H7 (cell line): ENCODE measurements at places on chromosomes 4 and X. TPM values are rescaled to one million over a fixed set of nuclear protein-coding genes. Genes with fewer than 3 reads are reported as not detected.

The SYP gene
- 1.7 and 1.9 TPM in 2 replicates for total RNA-seq

The CYLC1 gene
- not detected in 2 replicates for total RNA-seq

- no peak for DNase-seq
Measured at GRCh38 chr4:146132445-146132844, 43.1 kb upstream of the LSM6 start.

DNA sequence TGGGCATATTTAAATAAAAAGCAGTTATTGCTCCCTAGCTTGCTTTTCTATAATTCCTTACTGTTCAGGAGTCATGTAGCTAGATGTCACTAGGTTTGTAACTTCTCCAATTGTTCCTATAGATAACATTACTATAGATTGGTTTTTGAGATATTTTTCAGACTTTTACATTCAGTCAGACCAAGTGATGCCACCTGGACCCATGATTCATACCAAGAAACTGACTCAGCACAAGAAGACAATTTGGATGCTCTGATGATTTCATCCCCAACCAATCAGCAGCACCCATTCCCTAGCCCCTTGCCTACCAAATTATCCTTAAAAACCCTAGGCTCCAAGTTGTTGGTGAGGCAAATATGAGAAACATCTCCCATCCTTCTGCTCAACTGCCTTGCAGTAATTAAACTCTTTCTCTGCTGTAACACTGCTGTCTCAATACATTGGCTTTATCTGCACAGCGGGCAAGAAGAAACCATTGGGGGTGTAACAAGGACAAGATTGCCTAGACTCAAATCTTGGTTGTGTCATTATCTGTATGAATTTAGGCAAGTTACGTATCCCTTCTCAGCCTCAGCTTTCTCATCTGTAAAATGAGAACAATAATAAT is 11.8 kb upstream of the NEIL3 start:
- DNase-seq, result no peak

DNA sequence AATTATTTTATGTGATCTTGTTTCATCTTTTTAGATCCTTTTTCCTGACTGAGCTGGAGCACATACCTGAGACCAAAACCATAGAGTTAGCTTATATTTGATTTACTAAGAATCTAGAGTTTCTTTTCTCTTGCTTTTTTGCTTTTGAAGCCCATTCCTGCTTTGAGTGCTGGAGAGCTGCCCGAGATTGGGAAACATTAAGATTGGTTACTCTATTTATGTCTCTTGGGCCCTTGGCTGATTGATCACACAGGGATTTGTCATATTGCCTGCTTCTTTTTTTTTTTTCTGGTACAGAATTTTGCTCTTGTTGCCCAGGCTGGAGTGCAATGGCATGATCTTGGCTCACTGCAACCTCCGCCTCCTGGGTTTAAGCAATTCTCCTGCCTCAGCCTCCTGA is 73.9 kb downstream of the REPS2 start:
- no peak for DNase-seq

DNA sequence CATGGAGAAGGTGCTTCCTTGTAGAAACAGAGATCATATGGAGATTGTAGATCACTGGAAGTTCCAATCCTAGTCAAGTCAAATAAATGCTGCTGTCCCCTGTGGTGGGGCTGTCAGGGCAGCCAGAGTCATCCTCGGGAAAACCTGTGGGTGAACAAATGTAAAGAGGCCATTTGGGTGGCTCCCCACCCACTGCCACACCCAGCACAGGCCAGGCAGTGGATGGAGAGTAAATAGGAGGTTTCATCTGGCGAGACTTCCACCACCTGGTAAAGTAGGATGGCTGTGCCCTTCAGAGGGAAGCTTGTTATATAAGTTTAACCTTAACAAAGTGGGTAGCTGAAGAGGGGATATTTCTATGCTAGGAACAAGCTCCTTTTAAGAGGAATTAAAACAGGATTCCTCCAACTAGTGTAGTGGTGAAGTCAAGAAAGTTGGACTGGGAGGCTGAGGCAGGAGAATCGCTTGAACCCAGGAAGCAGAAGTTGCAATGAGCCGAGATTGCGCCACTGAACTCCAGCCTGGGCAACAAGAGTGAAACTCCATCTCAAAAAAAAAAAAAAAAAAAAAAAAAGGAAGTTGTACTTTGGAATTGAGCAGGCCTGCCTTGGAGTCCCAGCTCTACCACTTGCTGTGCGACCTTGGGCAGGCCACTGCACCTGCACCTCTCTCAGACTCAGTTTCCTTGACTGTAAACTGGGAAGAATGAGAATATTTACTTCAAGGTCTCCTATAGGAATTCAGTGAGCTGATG is 273.7 kb downstream of the PTTG2 start:
- no peak for DNase-seq
